ENCODE measurements at places on chromosomes 13 and 19.

DNA sequence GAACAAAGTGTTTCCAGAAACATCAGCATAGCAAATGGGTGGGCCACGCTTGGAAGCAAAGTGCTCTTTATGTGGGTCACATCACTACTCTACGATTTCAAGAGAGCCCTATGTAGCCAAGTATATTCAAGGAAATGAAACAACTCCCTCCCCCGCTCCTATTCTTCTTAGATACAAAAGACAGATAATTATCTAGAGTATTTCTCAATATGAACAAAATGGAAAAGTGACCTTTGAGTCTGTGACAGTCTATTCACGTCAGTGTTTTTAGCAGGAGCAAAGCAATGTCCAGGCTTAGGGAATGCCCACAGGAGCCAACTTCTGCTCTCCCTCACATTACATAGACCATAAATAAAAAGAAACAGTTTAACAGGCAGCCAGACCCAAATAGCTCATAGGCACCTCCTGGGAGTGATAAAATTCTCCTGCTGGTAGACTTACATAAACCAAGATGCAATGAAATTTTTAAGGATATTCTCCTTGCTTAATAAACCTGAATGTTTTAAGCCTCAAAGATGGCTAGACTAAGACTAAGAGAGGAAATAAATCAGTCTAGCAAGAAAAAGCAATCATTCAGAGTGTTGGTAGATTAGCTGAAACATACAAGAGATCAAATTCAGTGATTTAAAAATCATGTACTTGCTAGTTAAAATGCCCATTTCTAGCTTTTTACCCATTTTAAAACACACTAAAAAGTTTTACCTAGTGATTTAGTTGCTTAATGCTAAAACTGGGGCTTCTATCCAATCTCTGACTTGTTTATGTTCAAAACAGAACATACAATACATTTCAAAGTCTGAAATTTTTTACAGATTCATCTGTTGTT is 182.8 kb downstream of the RGCC start:
- DNase-seq, result no peak

- no peak for DNase-seq
Measured at GRCh38 chr13:47258384-47258783, 361.5 kb upstream of the HTR2A start.

DNA sequence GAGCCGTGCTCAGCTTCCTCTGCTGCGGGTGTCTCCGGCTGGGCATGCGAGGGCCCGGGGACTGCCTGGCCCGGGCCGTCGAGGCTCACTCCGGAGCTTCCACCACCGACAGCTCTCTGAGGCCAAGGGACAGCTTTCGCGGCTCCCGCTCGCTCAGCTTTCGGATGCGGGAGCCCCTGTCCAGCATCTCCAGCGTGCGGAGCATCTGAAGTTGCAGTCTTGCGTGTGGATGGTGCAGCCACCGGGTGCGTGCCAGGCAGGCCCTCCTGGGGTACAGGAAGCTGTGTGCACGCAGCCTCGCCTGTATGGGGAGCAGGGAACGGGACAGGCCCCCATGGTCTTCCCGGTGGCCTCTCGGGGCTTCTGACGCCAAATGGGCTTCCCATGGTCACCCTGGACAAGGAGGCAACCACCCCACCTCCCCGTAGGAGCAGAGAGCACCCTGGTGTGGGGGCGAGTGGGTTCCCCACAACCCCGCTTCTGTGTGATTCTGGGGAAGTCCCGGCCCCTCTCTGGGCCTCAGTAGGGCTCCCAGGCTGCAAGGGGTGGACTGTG is 1.2 kb downstream of the S1PR4 start:
- DNase-seq, result no peak

DNA sequence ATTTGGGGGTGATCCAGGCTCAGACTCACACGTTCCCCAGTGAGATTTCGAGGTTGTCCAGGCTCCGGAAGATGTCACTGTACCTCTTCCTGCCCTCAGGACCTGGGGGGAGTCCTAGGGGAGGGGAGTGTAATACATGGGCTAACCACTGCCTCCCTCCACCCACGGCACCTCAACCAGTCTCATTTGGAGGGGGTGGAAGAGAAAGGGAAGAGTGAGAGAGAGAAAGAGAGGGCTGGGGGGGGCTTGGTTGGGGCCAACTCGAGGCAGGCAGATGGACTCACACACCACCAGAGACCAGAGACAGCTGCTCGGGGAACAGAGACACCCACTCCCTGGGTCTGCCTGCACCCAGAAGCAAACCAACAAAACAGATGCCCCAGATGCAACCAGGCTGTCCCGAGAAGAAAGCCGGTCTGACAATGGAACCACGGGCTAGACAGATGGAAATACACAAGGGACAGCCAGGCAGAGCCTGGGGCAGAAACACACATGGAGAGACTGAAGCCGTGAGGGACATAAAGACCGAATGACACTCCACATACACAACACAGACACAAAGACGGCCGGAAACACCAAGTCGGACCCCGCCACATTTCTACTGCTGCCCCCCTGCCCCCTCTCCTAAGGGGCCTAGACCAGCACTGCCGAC is 825 bp downstream of the GMIP start:
- no peak for DNase-seq

DNA sequence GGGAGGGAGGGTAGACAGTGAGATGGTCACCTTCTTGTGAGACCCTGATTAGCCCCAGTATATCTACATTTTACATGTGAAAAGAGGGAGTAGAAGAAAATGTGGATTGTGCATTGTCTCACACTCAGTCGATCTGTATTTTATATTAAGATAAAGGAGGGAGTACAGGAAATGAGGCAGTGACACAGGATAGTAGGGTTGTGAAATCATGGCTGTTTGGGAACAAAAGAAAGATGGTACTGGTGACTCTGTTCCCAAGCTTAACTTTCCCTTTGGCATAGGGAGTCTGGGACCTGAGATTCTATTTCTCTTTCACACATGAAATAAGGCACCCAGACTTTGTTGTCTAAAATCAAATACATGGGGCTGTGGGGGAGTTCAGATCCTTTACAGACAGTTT is 194.7 kb downstream of the ABCC4 start:
- no peak for DNase-seq

GRCh38 chr19:50531171-50531612 is 17.5 kb upstream of the ASPDH start:
- no peak for DNase-seq

DNA sequence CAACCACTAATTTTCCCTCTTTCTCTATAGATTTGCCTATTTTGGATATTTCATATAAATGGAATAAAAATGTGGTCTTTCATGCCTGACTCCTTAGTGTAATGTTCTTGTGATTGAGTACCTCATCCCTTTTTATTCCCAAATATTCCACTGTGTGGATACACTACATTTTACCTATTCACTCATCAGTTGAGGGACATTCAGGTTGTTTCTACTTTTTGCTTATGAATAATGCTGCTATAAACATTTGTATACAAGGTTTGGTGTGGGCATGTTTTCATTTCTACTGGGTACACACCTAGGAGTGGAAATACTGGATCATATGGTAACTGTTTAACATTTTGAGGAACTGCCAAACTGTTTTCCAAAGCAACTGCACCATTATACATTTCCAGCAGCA is 5.1 kb upstream of the WBP4 start:
- DNase-seq, result no peak

- DNase-seq, result no peak
Measured at GRCh38 chr13:96780105-96780504, 214.2 kb downstream of the OXGR1 start.

GRCh38 chr19:3830621-3831589 is 37.9 kb downstream of the ZFR2 start:
- DNase-seq, result no peak

GRCh38 chr19:19202707-19203011 is 555 bp downstream of the NR2C2AP start:
- DNase-seq, result no peak

DNA sequence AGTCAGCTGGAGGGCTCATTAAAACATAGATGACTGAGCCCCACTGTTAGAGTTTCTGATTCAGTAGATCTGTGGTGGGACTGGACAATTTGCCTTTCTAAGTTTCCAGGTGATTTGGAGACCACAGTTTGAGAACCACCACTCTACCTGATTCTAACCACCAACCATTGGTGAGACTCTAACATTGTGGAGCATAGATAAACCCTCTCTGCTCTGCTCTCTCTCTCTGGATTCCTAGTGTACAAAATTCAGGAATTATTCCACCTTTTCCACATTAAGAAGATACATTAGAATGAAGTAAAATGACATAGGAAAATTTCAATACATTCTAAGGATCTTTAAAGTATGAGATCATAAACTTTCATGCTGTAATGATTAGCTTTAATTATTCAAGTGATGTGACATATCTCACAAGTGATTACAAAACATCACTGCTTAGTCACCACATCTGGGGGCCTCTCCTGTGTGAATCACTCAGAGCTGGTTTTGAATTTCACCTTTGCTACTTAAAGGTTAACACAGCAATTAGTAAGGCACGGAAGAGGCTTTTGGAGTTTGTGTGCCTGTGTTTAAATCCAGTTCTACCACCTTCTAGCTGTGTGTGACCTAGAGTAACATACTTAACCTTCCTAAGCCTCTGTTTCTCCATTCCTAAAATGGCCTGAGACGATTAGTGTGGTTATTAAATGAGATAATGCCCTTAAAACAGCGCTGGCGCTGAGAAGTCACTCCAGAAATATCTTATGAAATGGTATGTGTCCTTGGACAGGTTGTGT is 78.5 kb upstream of the NBEA start:
- DNase-seq, result peak; percentile 35

- no peak for DNase-seq
Measured at GRCh38 chr13:67769063-67769986, 539.2 kb upstream of the PCDH9 start.

All from LoVo (cell line).